Pancreas (tissue), 10 donors: ENCODE measurements at places on chromosomes 4 and X.

GRCh38 chr4:1166509-1167243 is 5.7 kb downstream of the SPON2 start:
- DNase-seq: no peak

- DNase-seq: no peak
Observed at GRCh38 chr4:22514481-22514880, 1.4 kb downstream of the ADGRA3 start.

- DNase-seq: no peak
Observed at GRCh38 chr4:182277377-182277776, 34.2 kb downstream of the TENM3 start.

DNA sequence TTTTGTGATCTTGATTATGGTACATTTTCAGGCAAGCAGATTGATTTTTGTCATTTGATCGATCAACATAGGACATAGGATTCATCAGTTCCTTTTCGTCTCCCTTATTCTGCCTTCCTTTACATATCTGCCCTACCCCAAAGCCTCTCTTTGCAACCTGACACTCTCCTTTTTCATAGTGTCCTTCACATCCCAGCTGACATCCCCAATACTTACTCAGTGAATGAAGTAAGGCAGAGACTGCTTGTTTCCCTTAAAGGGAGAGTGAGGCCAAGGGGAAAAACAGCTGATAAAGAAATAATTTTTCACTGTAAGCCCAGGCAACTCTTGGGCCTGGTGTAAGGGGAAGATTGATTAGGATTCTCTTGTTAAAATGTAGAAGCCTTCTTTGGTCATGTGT is 69.8 kb downstream of the GBA3 start:
- DNase-seq: no peak

DNA sequence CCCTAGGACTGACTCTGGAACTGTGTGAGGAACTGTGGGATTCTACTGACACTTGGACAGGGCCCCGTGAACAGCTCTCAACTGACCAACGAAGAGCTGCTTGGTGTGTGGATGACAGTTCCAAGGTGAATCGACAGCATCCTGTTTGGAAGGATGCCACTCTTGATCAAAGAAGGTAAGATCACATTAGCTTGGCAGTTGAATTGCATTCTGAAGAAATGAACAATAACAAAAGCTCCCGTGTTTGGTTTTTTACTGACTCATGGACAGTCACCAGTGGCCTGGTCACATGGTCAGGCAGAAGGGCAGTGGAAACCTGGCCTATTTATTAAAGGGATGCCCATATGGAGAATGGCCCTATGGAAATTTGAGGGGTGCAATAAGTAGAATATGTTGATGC is 33.1 kb upstream of the GPR34 start:
- no peak for DNase-seq

- DNase-seq: no peak
Observed at GRCh38 chr4:122132891-122133290, 19.2 kb upstream of the BLTP1 start.
